ENCODE measurements at places on chromosomes 6 and 20.

- DNase-seq: no peak
These were observed 258.4 kb downstream of the RNGTT start for GRCh38 chr6:88704980-88705379.

- no peak for DNase-seq
These were observed 82.2 kb downstream of the CTNNBL1 start for GRCh38 chr20:37776049-37776448.

DNA sequence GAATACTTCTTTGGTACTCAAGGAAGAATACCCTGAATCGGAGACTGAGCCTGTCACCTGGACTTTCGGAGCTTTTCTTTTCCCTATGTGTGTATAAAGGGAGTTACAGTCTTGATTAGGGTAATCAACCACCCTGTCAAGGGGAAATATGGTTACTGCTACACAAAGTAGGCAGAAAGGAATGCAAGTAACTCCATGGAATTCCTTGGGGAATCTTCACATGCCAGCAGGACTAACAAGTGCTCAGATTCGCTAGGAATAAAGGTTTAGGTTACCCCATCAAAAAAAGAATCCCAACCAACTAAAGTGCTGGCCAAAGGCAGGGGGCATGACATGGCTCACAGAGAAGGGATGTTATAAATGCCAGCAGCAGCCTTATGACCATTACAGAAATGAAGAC, 10.4 kb downstream of the KCNS1 start:
- DNase-seq: no peak

DNA sequence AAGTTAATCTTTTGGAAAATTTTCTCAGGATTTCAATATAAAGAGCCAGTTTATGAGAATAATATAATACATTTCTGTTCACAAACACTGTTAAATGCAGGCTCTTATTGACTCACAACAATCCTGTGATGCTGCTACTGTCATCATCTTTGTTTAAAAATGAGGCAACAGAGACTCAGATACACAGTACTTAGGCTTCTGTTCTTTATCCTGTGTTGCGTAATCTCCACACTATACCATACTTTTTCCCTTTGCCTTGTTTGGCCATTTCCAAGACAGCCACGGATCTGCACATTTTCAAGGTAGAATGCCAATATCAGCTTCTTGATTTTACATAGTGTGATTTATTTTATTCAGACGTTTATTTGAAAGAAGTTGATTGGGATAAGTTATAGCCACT, 699.0 kb upstream of the CITED2 start:
- no peak for DNase-seq

DNA sequence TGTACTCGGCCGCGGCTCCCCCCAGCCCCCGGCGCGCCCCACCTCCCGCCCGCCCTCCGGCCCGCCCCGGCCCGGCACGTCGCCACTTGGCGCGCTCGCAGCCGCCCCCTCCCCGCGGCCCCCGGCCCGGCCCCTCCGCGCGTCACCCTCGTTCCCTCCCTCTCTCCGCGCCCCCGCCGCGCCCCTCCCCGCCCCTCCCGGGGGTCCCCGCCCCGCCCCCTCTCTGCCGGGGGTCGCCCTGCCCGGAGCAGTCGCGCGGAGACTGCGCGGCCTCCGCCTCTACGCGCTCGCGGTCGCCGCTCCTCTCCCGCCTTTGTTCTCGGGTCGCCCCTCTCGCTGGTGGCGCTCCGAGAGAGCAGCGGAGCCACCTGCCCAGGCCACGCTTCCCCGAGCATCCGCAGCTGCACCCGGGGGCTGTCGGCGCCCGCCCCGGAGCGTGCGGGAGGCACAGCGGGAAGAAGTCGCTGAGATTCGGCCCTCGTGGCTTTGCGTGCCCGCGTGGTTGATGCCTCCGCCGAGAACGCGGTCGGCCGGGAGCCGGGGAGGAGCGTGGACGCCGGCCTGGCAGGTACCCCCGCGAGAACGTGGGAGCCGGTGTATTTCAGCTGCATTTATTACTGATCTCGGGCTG, at the start of gene PHF10:
Gene PHF10, minus strand, starts transcription at position 7 of the 631 bp plus-strand sequence. CDS start 569 bp downstream, outside the sequence.
- DNase-seq: peak; percentile 54

DNA sequence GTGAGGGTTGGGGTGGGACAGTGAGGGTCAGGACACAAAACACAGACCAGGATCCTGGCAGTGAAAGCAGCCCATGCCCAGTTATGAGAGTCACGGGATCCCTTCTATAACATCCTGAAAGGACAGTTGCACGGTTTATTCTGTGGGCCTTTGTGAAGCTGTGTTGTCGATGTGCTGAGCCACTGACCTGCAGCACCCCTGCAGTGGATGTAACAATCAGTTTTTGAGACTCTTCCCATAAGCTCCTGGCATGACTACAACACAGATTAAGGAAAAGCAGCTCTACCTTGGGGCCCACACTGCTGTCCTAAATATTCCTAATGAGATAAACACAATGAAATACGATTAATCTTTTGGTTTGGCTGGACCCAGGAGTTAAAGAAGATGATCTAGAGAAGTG, 3.7 kb downstream of the PYGB start:
- no peak for DNase-seq

GRCh38 chr6:170135821-170136471, 154.9 kb downstream of the DLL1 start:
- no peak for DNase-seq

DNA sequence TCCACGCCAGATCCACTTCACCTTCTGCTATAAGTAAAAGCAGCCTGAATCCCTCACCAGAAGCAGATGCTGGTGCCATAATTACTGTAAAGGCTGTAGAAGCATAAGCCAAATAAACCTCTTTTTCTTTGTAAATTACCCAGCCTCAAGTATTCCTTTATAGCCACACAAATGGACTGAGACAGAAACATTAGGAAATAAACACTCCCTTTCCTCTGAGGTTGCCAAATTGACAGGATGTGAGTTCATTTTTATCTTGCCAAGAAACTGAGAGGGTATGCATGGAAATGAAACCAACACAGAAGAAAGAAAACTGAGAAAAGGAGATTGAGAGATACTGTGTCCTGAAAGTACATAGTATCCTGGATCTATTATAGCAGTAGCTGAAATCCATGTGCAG, 481.2 kb downstream of the HAO1 start:
- no peak for DNase-seq

GRCh38 chr20:32524829-32525501, 60.2 kb downstream of the NOL4L start:
- DNase-seq: no peak
